ENCODE measurements at places on chromosomes 13 and 19.

- DNase-seq, result no peak
Measured at GRCh38 chr13:114328034-114328433, 13.7 kb downstream of the CHAMP1 start.

DNA sequence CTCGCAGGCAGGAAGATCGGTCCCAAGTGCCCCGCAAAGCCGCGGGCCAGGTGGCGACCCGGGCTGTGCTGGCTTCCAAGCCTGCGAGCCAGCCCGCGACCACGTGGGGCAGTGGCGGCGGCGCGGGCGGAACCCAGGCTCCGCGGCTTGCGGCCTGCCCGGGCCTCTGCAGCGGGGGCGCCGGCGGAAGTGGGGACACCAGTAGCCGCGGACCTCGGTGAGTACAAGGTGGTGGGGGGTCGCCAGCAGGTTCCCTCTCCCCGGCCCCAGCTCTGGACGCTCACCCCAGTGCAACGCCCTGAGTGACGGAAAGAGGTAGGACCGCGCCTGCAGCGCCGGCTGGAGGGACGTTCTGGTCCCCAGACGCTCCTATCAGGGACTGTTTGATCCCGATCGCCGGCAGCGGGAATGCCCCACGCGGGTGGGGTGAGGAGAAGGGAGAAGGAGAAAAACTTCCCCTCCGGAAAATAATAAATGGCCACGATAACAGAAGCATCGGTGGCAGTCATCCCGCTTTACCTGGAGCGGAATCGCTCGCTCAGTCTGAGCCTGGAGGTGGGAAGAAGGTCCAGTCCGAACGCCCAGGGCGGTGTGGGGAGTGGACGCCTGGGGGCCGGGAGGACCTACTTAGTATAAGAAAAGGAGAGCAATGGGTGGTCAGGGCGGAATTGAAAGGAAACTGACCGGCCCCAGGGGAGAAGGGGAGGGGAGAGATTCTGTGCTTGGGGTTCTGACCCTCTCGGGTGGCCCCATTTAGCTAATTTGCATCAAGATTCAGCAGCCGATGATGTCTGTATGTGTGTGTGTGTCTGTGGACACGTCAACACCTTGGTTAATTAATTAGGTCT, at the start of gene GEMIN7:
TSS of gene GEMIN7 (plus strand) at position 198 of the 848 bp plus-strand sequence. CDS start 10,855 bp downstream, outside the sequence.
- peak; percentile 92 for DNase-seq

DNA sequence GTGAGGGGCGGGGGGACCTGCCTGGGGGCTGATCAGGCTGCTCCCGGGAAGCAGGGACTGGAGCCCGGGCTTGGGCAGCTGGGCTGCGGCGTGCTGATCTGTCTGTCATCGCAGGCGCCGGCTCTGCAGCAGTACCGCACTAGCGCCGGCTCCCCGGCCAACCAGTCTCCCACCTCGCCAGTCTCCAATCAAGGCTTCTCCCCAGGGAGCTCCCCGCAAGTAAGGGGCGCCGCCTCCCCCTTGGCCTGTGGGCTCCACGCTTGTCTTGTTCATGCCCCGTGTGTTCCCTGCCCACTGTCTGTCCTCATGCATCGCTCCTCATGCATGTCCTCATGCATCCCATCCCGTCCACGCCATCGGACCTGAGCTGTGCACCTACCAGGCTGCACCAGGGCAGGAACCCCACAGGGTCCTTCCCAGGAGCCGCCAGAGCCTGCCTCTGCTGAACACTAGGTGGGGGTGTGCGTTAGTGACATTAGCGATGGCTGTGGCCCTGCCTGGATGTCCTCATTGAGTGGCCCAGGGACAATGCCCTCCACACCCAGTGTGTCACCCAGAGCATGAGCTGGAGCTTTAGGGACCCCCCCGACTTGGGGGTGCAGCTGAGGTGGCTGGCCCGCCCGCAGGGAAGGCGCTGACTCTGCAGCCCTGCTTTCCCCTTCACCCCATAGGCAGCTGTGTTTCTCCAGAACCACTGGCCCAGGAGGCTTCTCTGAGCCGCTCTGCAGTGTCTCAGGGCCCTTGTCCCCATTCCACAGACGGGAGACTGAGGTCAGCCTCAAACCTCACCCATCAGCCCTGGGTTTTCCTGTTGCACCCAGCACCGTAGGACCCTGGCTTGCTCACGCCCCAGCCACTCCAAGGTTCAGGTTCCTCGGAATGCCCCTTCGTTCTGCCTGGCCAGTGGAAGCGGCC, 19.5 kb downstream of the COMP start:
- DNase-seq, result no peak

DNA sequence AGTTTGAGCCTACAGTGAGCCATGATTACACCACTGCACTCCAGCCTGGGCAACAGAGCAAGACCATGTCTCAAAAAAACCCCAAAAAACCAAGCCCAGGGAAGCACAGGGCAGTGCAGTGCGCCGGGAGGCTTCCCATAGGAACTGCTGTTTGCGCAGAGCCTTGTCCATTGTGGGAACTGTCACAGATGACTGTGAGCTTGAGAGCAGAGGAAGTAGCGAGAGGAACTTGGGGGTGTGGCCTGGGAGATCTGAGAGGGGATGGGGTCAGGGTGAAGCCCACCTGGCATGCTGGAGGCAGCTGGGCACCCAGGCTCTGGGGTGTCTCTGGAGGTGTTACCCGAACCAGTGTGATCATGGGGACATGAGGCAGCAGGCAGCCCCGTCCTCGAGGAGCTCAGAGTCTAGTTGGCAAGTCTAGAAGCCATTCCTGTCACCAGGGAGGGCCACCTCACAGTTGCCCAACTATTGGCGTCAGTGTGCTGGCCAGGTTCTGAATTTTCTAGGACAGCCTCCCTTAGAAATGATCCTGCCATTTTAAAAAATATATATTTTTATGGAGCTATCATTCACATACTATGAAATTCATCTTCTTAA, 10.4 kb downstream of the KDM4B start:
- DNase-seq, result no peak

DNA sequence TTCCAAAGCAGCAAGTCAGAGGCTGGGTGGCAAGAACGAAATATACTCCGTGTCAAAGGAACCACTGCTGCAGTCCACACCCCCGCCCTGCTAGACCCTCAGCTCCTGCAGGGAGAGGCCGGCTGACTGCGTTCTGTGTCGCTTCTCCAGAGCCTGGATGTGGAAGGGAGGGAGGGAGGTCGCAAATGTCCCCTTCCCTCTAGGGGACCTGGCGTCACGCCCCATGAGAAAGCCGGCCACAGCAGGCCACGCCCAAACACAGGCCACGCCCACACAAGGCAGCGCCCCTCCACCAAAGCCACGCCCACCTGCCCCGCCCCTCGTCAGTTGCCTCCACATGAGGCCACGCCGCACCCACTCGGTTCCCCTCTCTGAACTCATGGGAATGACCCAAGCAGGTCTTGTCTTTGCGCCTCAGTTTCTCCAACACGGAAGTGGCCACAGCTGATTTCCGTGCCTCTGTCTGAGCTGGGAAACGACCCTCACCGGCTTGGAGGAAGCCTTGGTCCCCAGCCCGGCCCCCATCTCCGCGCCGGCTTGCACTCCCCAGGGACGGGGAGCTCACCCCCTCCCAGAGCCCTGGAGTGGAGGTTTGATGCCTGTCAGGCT, 38.4 kb upstream of the TCF3 start:
- peak; percentile 82 for DNase-seq

Measured in Calu3 (cell line).